ENCODE measurements at places on chromosomes 1 and 21. TPM values are rescaled to one million over a fixed set of nuclear protein-coding genes. Genes with fewer than 3 reads are reported as not detected.

Gene KRTAP19-3
- not detected for total RNA-seq

DNA sequence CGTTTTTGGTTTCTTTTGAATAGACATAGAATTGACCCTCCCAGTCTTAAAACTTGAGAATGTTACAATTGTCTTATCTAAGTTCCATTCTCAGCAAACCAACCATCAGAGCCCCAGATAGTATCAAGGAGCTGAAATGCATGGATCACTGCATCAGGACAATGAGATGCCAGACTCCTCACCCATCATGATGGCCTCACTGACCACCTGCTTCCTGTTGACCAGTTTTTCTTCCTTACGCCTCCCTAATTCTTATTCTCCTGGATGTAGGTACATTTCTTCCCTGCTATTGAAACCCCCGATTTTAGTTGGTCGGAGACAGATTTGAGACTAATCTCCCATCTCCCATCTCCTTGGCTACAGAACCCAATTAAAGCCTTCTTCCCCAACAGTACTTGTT is 17.7 kb downstream of the MATN1 start:
- DNase-seq: no peak

DNA sequence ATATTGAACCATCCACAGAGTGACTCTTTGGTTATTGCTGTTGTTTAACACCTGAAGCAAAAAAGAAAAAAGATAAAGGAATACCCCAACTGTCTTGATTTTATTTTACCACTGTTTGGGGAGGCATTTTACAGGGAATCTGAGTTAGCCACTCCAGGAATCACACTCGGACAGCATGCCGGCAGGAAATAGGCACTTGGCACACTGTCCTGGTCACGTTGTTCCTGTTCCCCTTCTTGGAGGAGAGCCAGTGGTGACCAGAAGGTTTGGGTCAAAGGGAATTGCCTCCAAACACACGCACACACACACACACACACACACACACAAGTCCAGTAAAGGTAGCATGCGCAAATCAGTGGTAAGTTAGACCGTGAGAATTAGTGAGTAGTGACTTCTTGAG is 13.8 kb downstream of the RGS4 start:
- no peak for DNase-seq

DNA sequence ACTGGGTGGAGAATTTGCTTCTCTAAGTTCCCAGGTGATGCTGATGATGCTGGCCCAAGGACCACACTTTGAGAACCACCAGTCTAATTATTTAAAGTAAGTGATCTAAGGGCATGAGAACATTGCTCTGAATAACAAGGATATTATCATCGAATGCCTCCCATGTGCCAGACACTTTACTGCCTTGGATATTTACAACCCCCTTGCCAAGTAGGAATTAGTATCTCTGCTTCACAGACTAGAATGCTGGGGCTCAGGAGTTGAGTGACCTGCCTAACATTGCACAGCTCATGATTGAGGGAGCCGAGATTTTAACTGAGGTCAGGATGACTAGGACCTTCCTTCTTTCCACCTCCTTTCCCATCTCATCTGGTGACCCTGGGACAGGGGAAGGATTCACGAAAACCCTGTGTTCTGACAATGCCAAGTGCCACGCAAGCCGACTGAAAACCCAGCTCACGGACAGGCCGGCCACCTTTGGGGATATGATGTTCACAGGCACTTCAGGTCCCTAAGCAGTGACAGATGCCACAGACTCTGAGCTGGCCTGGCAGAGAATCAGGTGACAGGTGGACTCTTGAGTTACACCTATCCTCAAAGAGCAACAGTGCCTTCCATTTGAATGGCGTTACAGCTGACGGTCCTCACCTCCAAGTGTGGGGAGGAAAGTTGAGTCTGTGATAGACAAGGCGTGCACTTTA is 230.7 kb downstream of the TOMM20 start:
- DNase-seq: no peak

DNA sequence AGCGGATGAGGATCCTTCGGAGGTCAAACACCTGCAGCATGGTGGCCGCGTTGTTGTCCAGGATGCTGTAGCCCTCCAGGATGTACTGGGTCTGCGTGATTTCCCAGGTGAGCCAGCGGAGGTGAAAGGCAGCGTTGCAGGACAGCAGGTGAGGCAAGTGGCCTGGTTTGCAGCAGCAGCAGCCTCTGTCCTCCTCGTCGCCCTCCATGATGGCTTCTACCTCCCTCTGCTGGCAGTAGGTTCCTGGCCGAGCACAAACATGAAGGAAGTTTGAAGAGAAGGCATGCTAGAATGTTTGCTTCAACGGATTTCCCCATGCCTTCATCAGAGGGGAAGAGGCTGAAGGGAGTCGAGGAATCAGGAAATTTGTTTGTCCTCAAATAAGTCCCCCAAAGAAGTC is 74.7 kb downstream of the NTPCR start:
- peak; percentile 40 for DNase-seq

- no peak for DNase-seq
Observed at GRCh38 chr1:63916485-63917360, 142.9 kb downstream of the ROR1 start.

DNA sequence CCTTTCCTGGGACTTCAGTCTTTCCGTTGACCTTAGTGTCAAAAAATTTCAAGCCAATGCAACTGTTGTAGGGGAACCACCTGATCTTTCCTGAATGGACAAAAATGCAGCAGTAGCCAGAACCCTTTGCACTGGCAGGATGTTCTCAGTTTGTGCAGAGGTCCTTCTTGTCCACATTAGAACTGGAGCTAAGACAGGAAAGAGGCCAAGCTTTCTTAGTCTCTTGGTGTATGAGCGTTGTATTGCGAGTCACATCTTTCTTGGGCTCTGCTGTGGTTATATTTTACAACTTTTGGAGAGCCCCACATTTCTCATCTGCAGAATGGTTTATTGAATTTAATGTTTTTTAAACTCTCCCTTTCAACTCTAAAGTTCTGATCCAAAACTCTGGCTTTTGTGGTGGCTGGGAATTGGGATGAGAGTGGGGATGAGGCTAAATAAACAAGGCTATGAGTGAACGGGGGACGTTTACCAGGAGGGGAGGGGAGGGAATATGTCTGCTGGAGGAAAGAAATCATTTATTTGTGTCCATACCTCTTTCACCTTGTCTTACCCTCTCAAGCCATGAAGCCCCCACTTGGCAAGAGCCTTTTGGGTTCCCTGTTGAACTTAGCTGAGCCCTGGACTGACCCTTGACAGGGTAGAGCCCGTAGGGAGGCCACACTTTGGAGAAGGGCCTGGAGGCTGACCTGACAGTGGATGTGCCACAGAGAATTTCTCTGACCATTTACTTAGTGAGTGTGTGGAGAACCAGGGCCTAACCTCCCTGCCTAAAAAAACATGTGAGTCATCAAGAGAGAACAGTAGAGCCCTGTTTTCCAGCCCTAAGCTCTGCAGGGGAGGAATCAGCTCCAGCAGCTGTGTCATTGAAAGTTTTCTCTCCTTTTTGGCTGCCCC is 586 bp downstream of the CHI3L2 start:
- peak; percentile 59 for DNase-seq

Gene LRRC39
- total RNA-seq: 0.22 TPM

- DNase-seq: no peak
Observed at GRCh38 chr21:45347712-45348499, 57.1 kb upstream of the COL18A1 start.

Gene CCDC30
- total RNA-seq: 0.09 TPM

DNA sequence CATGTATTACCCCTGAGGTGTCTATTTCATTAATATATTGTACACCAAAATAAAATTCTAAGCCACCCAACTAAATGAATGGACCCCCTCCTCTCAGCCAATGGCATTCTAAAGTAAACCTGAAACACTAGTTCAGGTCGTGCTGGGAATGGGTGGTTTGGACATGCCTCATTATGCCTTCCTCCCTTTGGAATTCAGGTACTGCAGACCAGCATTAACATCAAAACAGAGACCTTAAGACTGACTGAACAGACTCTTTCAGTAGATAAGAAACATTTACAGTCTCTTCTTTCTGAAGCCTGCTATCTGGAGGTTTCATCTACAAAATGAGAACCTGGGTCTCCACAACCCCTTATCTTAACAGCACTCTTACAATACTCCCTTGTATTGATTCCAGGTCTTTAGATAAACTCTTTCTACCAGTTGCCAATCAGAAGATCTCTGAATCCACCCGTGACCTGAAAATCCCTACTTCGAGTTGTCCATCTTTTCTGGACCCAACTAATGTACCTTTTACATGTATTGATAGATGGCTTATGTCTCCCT is 93.6 kb downstream of the PKN2 start:
- no peak for DNase-seq

- DNase-seq: no peak
Observed at GRCh38 chr1:205435578-205436573, 14.0 kb upstream of the LEMD1 start.

DNA sequence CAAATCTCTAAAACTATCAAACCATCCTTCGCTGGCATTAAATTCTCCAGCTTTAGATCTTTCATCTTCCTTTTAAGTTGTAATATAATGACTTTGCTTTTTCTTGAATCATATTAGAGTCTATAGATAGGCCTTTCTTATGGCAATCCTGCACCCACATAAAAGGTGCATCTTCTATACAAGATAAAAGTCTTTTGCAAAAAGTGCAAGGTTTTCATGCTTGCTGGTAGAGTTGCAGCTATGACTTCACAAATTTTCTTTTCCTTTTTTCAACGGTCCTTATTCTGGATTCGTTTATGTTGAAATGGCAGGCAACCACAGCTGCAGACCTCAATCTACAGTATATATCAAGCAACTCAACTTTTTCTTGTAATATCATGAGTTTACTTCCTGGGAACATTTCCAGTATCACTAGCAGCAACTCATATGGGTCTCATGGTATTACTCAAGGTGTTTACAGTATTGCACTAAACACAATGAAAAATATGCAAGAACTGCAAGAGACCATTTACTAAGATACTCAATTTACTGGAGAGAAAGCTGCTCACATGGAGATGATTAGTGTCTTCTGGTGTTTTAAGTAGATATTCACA is 22.1 kb downstream of the OMA1 start:
- no peak for DNase-seq

DNA sequence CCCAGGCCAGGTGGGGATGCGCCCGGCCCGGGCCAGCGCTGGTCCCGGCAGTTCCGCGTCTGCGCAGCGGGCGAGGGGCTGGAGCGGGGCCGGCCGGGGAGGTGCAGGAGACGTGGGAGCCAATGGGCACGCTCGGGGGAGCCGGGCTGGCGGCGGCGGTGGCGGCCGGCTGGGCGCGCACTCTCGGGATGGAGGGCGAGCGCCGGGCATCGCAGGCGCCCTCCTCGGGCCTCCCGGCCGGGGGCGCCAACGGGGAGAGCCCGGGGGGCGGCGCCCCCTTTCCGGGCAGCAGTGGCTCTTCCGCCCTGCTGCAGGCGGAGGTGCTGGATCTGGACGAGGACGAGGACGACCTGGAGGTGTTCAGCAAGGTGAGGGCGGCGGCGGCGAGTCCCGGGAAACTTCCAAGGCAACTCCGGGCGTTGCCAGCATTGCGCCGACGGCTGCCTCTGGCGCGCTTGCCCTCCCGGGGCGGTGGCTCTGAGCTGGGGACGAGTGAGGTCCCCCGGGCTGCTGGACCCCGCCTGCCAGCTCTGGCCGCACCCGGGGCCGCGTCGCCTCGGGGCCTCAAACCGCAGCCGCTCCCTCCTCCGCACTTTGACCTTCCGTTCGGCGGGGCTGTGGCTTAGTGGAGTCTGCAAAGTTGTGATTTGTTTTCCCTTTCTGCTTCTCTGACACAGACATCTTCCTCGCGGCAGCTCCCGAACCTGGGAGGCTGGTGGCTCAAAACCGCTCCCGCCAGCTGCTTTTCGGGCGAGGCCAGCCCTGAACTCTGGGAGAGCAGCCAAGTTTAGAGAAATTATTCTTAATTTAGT is at the start of gene SNX7:
SNX7 (plus strand) TSS at position 178 of the 812 bp plus-strand sequence; CDS start at position 189, 11 bp downstream.
- peak; percentile 53 for DNase-seq

Gene TRAF3IP3
- total RNA-seq: not detected

DNA sequence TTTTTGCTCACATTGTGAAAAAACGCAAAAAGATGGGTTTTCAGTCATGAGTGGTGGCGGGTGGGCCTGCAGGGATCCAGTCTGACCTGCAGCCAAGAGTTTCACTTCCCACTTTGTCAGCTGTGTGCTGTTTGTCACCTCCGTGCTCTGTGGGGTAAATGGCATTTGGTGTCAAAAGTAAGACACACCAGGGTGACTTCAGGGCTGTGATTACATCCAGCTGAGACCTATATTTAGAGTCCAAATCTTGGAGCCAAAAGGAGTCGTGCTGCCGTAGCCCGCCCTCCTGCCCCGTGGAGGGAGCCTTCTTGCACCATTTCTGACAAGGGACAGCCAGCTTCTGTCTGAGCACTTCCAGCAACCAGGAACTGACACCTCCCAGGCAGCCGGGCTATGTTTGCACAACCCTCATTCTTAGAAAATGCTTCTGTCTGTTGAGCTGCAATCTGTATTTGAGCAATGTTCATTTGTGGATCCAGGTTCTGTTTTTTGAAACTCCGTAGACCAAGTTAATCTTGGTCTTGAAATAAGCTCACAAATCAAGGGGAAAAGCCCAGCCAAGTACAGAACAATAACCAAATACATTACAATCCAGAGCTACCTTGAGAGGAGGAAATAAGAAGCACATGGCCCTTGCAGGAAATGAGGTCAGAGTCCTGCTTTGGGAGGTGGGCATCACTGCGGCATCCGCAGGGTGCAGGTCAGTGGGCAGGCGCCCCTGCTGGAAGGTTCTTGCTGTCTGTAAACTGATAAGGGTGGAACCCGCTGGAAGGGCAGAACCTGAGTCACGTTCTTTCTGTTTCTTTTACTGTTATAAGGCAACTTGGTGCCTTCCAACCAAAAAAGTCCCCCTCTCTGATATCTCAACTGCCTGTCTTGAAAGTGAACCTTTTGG is 14.4 kb downstream of the ABCG1 start:
- DNase-seq: peak; percentile 61

DNA sequence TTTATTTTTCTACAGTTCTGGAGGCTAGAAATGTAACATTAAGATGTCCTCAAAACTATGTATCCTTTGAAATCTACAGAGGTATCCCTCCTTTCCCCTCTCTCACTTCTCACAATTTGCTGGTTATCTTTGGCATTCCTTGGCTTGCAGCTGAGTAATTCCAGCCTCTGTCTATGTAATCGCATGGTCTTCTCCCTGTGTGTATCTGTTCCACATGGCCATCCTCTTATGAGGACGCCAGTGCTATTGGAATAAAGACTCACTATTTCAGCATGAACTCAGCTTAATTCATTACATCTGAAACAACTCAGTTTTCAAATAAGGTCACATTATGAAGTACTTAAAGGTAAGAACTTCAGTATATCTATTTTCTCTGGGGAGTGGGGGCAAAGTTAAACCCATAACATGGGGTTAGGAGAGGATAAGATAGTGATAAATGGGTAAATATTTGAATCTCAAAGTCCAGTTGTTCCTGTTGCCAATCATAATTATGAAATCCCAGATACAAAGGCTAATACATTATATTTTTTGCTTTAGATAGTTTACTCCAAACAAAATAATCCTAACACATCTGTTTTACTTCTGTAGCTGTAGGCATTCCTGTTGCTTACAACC is 1290.8 kb downstream of the NCAM2 start:
- no peak for DNase-seq

- DNase-seq: no peak
Observed at GRCh38 chr1:209871430-209871829, 43.7 kb downstream of the UTP25 start.

DNA sequence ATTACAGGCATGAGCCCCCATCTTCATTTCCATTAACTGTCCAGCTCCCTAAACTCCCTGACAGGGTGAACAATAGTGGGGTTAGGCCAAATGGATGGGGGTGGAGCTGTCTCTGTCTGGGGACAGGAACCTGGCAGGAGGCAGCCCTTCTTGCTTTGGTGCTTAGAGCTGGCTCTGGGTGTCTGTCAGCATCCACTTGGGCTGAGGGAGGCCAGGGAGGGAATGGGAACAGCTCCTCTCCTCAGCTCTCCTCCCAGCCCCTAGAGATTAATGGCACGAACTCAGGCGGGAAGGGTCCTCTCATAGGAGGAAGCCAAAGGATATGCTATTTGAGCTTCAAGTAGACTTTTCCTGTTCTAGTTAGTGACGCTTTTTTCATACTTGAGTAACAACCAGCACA is 11.1 kb upstream of the ETV3L start:
- no peak for DNase-seq

All from NCI-H460 (cell line).